Right ventricle myocardium superior (tissue), 1 donor: ENCODE measurements at places on chromosomes 5 and 9. TPM values are rescaled to one million over a fixed set of nuclear protein-coding genes. Genes with fewer than 3 reads are reported as not detected.

DNA sequence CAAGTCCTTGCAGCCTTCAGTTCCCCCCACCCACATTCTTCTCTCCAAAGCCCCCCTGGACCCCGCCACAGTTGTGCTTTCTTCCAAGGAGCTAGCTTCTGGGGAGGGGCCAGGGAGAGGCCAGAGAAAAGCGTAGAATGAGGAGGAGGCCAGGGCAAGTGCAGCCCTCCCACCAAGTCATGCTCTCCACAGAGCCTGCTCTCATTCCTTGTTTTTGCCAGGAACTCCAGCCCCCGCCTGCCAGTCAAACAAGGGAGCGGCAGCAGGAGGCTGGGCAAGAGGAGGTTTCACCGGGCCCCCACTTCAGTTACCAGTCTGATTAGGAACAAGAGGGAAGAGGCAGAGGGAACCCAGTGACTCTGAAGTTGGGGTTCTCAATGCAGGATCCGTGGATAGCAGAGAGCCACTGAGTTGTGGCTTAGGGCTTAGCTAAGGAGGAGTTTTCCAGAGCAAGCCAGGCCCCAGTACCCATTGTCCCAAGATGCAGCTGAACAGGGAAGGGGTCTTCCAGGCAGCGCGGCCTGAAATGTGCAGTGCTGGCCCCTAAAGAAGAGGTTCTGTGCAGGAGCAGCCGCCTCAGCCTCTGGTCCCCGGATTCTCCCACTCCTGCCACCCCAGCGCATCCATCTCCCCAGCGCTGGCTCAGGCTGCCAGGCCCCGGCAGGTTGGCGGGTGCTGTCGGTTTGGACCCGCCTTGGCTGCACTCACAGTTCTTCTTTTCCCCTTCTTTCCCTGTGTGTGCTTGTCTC lies 120.6 kb downstream of the DAB2IP start:
- peak; percentile 29 for DNase-seq

DNA sequence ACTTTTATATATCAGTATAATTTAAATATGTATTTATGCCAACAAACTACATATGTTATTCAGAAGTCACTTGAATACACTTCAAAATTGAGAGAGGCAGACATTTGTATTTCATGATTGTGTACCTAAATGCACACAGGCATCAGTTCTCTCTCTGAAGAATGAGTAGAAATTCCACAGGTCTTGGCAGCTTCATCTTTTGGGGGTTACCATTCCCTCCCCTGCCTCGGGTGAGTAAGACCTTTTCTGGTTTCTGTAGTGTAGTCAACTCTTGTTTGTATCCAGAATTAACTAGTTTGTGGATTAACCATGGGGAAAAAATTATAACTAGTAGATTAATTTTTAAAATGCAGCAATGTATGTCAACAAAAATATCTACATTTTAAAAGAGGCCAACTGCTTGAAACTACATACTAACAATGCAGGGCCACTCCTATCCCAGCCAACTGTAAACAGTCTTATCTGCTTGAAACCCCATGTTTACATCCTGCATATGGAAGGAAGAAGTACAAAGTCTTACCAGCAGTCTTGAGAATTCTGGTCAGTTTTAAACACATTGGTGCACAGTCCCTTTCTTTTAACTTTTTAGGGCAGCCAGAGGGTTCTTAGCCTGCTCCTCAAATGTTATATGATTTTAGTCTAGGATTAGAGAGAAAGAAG lies 339.6 kb upstream of the KIF2A start:
- no peak for DNase-seq

DNA sequence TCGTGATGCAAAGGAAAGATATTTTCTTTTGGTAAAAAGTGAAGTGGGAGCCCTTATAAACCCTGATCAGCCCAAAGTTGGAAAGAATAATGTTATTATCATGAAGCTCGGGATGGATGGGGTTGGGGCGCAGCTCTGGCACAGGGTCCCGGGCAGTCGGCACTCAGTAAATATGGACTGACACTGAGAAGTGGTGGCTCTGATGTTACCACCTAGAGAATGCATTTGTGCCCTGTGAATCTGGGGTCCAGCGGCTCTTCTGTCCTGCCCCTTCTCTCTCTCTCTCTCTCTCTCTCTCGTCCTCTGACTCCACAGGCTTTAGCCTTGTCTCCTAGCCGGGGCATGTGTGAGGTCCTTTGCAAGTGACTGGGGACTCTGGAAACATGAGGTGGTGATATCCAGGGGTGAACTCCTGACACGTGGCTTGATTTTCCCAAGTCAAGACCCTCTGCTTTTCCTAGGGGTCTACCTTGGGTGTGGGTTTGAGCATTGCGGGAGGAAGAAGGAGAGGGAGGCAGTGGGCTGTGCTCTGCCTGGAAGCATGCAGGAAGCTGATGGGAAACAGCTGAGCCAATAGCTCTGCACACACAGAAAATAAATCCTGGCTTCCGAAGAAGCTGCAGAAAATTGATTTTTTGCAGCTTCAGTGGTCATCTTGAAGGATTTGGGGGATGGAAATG lies 162.7 kb downstream of the MACROH2A1 start:
- no peak for DNase-seq

GRCh38 chr5:127228540-127229184 lies 61.9 kb upstream of the MEGF10 start:
- DNase-seq: no peak

DNA sequence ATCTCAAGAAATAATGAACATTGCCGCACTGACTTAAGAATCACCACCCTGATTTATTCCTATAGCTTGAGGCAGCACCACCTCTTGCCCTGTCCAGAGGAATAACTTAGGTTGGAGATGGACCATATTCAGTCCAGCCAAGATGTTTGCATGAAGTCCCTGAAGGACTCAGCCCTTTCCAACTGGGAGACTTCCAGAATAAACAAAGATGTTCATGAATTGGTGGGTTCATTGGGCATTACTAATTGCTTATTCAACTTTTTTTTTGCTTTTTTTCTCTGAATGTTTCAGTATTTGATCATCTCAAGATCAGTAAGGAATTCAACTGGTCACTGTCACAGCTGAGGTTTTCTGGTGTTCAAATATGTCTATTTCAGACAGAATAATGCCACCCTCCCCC lies 470.6 kb downstream of the CCDC171 start:
- DNase-seq: no peak

- no peak for DNase-seq
Measured at GRCh38 chr9:122325124-122325523, 45.7 kb upstream of the PTGS1 start.

PCDH12 gene
- 9.2 TPM for total RNA-seq

IL4 gene
- not detected for total RNA-seq
